ENCODE measurements at places on chromosomes 5 and 9.

- DNase-seq: no peak
Observed at GRCh38 chr9:68541568-68541967, 885 bp upstream of the TMEM252 start.

DNA sequence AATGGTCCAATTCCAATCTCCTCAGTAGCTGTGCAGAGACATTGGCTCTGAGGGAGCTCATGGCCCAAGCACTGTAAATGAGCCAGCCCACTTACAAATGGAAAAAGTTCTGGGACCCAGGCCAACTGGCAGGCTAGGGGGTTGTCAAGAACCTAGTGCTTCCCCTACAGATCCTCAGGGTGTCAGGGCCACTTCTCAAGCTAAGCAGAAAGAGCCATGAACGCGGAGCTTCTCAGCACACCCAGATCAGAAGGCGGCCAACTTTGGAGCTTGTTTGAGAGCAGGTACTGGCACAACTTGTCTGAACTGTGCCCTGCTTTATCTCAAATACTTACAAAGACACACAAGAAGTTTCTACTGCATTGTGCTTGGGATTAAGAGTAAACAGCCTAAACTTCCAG, 17.5 kb downstream of the TLE1 start:
- DNase-seq: no peak

GRCh38 chr5:175281714-175282113, 162.3 kb downstream of the DRD1 start:
- DNase-seq: no peak

GRCh38 chr5:127400539-127400938, 109.9 kb downstream of the MEGF10 start:
- no peak for DNase-seq

- DNase-seq: no peak
Observed at GRCh38 chr5:86175224-86175623, 442.5 kb upstream of the COX7C start.

- DNase-seq: no peak
Observed at GRCh38 chr9:37324261-37324683, 98.2 kb upstream of the GRHPR start.

DNA sequence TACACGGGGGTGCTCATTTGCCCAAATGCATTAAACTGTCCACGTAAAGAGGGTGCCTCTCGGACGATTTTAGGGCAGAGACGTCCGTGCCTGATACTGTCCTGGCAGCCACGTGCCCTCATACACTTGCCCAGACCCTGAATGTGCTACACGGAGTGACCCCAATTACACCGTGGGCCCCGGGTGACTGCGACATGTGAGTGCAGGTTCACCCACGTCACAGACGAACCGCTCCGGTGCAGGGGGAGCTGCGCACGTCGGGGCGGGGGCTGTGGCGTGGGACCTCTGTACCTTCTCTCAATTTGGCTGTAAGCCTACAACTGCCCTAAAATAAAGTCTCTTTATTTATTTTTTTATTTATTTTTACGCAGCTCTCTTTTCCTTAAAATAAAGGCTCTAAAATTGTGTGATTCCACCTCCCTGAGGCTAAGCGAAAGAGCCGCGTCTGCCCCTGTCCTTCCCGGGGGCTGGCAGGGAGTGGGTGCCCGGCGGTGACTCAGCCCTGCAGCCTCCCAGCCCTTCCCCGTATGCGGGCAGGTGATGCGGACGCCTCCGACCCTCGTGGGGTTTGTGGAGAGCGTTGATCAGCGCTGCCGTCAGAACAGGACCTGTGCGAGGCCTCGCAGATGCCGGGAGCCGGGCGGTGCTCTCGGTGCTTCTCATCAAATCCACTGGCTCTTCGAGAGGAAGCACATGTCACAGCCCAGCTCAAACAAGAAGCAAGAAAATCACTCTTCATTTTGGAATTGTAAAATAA, 9.2 kb upstream of the EGFL7 start:
- no peak for DNase-seq

- DNase-seq: no peak
Observed at GRCh38 chr9:133134388-133135145, 13.5 kb upstream of the RALGDS start.

GRCh38 chr9:23820451-23821374, 5.3 kb downstream of the ELAVL2 start:
- DNase-seq: no peak

- no peak for DNase-seq
Observed at GRCh38 chr5:50727845-50728244, 61.4 kb downstream of the PARP8 start.

GRCh38 chr5:136048966-136049365, 20.2 kb downstream of the TGFBI start:
- DNase-seq: no peak

- DNase-seq: no peak
Observed at GRCh38 chr5:18828351-18828750, 1159.6 kb downstream of the CDH18 start.

GRCh38 chr5:58582019-58582802, 664 bp upstream of the RAB3C start:
- no peak for DNase-seq

DNA sequence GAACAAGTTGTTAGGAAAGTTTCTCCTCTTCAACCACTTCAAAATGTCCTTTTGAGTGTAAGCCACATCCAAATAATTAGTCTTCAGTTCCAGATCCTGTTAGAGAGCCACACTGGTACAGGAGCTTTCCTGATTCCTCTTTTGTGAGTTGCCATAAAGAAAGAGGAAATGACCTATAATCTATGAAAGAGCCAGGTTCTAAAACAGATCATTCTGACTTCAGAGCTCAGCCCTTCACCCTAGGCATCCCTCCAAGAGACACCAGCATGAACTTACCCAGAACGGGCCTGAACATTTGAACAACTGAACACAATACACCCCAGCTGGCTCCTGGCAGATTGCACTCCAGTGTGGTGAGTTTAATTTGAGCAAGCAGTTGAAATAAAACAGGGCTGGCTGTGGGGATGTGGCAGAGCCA, 25.7 kb downstream of the SLC1A1 start:
- no peak for DNase-seq

GRCh38 chr5:134136771-134137170, 22.3 kb downstream of the TCF7 start:
- no peak for DNase-seq

- DNase-seq: no peak
Observed at GRCh38 chr9:72579190-72579589, 57.8 kb downstream of the TMC1 start.
